RPMI7951 (cell line): ENCODE measurements at places on chromosomes 11 and 22. TPM values are rescaled to one million over a fixed set of nuclear protein-coding genes. Genes with fewer than 3 reads are reported as not detected.

GRCh38 chr11:32348502-32348901 is 86.8 kb downstream of the WT1 start:
- no peak for DNase-seq

GRCh38 chr11:34564807-34565241 is 51.2 kb upstream of the ELF5 start:
- DNase-seq: no peak

- no peak for DNase-seq
These were observed 206.2 kb downstream of the MAML2 start for GRCh38 chr11:96136613-96137298.

Gene POLD3
- total RNA-seq: 22.2 and 28.7 TPM in 2 replicates

- peak; percentile 90 for DNase-seq
These were observed 216.3 kb upstream of the TBCEL start for GRCh38 chr11:120807414-120808150.

Gene PHF21B
- not detected in 2 replicates for total RNA-seq

DNA sequence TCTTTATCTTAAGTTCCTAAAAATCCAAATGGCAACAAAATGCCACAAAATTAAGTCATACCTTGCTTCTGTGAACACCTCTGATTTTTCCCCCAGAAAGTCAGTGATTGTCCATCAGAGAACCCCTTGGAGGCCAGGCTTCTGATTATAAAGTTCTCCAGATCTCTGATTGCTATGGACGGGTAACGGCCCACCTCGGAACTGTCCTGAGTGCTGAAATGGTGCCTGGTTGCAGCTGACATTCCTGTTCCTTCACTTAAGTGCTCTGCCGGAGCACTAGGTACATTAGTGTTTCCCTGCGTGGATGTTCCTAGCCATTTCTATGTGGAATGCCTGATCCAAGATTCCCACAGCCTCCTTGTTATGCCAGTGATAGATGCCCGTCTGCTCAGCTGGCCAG is 85.0 kb downstream of the CHST1 start:
- DNase-seq: peak; percentile 30

Gene INSC
- 0.20 TPM in 1 of 2 replicates, not detected in the other for total RNA-seq

DNA sequence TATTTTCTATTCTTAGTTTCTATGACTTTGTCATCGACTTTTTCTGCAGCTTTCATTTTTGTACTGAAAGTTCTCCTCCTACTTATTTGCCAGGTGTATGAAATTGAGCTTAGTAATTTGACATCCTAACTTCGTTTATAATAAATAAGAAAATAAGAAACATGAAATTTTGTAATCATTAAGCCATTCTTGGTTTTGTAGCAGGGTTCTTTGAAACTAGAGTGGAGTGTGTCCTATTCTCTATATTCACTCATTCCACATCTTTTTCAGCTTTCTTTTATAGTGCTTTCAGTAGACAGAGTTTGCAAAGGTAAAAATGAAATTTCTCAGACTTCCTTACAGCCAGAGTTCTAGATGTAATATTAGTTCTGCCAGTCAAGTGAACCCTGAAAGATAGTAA is 47.8 kb downstream of the FANCF start:
- no peak for DNase-seq

- no peak for DNase-seq
These were observed 30.1 kb upstream of the XBP1 start for GRCh38 chr22:28830441-28830840.

Gene ANO5
- not detected in 2 replicates for total RNA-seq

DNA sequence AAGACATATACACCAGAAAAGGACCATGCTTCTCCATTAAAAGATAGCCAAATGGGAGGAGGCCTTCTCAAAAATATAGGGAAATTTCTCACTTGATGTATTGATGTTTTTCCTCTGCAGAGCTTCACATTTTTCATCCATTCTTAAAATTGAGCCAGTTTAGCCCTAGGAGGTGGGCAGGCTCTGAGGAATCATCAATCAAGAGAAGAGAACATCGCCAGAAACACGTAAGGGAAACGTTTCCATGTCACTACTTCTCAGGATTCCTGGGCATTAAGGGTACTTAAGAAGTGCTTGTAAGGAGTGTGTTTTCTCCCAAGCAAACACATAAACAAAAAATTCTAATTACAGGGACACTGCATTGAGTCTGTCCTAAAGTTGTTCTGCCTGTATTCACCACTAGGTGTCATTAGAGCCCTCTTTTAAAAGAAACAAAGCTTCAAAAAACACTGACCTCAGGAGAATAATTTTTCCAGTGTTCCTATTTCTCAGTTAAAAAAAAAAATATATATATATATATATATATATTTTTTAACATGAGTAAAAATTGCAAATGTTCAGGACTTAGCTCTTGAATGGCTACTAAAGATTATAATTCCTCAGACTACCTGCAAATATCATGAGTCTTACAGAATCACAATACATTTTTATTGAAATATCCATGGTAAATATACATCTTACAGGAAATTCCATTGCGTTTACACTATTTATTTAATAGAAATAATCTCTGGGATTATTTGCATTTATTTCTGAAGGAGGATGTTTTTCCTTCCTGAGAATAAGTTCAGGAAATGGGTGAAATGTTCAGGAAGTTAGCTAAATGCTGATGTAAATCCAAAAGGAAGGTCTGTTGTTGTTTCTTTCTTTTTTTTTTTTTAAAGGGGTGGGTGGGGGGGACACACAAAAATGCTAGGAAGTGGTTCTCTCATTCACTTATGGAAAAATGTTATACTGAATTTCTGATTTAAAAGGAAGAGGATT is 16.0 kb downstream of the FZD4 start:
- DNase-seq: peak; percentile 63

DNA sequence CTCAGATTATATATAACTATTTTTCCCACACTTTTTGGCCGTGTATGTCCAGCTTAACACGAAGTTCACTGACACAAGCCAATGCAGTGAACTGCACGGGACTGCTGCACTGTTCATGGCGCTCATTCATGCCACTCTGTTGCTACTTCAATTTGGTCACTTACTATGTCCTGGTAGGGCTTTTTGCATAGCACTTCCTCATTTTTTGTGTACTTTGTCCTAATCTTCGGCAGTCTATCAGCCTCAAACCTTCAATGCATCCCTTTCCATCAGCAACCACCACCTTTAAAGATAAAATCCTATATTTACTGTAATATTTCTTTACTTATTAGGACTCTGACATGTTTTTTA is 18.7 kb upstream of the ARHGAP32 start:
- DNase-seq: no peak

- no peak for DNase-seq
These were observed 5.7 kb downstream of the AMOTL1 start for GRCh38 chr11:94773842-94774241.

DNA sequence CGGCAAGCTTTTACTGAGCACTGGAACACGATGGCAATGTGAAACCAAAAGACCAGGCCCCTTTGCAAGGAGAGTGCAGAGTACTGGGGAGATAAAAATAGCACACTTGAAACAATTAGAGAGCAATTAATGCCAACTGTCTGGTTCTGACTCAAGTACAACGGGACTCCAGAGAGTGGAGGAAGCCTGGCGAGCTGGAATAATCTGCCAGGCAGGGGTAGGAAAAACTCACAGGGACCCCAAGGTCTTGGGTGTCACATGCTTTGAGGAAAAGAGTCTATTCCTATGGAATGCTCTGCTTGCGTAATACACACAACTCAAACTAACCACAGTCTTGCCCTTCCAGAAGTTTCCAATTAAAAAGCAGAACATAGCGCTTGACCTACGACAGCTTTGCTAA is 113.0 kb upstream of the CLMP start:
- peak; percentile 95 for DNase-seq

DNA sequence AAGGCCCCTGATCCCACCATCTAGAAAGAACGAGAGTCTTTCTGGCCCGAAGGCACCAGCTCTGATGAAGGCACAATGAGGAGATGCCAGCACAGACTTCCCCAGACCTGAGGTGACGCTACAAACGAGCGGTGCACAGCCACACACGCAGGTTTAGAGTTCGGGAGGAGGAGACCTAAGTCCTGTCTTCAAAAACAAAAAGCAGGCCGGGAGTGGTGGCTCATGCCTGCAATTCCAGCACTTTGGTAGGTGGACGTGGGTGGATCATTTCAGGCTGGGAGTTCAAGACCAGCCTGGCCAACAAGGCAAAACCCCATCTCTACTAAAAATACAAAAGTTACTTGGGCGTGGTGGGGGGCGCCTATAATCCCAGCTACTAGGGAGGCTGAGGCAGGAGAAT is 9.5 kb downstream of the LTO1 start:
- DNase-seq: no peak

GRCh38 chr11:67644042-67644441 is 4.5 kb upstream of the TBX10 start:
- DNase-seq: peak; percentile 19

Gene POU2AF2
- not detected in 2 replicates for total RNA-seq

GRCh38 chr22:27597703-27598444 is 203.7 kb downstream of the MN1 start:
- DNase-seq: peak; percentile 51

- DNase-seq: no peak
These were observed 6.1 kb downstream of the MPZL3 start for GRCh38 chr11:118245936-118246562.

Gene OR10D3
- not detected in 2 replicates for total RNA-seq

Gene DBX1
- total RNA-seq: not detected in 2 replicates

Gene MB
- total RNA-seq: 1.3 and 2.3 TPM in 2 replicates

GRCh38 chr11:117986981-117987574 is 884 bp downstream of the IL10RA start:
- DNase-seq: no peak

DNA sequence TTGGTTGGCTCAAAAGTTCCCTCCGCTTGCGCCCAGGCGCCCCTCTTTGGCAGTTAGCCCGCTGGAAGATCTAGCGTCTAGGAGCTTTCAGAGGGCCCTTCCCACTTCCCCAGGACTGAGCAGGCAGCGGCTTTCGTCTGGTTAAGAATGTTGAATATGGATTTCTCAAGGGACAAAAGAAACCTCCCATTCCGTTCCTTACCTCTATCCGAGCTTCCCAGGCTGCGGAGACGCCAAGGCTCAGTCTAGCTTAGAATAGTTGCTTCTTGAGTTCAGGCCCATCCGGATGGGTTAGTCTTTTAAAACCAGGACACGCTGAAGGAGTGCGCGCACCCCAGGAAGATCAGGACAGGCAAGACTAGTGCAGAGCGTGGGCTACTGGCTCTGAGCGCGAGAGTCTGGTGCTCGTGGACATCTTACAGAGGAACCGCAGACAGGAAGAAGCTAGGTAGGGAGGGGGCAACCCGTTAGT is 1.6 kb downstream of the NELL1 start:
- DNase-seq: no peak

GRCh38 chr11:35040221-35040942 is 98.6 kb upstream of the CD44 start:
- peak; percentile 94 for DNase-seq

GRCh38 chr11:62757846-62758788 is 3.3 kb upstream of the POLR2G start:
- no peak for DNase-seq

DNA sequence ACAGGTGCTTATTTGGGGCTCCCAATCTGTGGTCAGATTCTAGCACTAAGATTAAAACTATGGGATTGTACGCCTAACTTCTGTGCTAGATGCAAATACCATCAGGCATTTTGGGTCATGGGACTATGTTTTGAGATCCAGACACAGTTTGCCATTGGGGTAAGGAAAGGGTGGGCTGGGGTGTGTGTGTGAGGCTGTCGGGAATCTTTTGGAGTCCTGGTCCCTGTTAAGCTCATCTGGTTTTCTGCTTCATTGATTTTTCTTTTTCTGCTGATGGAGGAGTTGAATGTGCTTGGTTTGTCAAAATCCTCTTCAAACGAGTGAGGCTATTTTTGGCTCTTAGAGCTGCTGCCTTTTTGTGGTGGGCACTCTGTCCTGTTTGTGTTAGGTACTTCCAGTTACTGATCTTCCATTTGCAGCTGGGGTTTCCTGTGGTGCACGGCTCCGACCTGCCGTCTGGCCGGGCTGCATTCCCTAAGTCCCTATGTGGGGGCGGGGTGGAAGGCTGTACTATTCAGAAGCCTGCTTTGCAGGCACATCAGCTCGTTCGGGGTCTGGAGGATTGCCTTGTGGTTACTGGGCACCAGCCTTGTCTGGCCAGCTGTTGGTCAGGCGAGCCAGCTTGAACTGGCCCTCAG is 2.9 kb downstream of the BCR start:
- DNase-seq: peak; percentile 63

Gene BTG4
- 0.78 TPM in 1 of 2 replicates, not detected in the other for total RNA-seq

GRCh38 chr11:64314805-64315561 is 2.4 kb downstream of the TRMT112 start:
- no peak for DNase-seq

DNA sequence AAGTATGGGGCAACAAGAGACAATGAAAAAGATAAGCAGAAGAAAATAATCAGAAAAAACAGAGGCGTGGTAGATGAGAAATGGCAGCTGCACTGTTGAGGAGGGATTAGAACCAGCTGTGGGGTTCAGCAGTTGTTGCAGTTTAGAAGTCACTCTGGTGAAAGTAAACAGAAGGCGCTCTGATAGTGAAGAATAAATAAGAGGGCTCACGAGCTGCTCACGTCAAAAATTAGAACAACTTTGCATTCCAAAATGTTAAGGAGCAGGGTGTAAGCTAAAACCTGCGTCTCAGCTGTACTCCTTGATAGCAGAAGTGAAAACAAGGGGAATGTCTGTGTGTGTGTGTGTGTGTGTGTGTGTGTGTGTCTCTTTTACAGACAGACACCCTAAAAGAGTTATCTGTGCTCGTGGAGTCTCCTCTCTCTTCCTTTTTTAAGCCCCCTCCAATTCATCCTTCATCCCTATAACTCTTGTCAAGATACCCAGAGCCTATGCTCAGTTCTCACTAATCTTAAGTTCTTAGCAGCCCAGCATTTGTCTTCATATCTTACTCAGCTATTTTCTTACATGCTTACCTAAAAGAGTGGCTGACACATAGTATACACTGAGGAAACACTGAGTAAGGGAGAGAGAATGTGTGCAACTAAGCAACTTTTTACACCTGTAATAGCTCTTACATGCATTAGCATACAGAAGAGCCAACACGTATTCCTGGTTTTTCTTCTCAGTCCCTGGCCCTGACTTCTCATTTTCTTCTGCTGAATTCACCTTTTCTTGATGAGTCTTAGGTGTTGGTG is 8.9 kb downstream of the TTC17 start:
- no peak for DNase-seq

Gene PANX3
- not detected in 2 replicates for total RNA-seq

Gene TBCEL
- 10.6 and 11.3 TPM in 2 replicates for total RNA-seq

DNA sequence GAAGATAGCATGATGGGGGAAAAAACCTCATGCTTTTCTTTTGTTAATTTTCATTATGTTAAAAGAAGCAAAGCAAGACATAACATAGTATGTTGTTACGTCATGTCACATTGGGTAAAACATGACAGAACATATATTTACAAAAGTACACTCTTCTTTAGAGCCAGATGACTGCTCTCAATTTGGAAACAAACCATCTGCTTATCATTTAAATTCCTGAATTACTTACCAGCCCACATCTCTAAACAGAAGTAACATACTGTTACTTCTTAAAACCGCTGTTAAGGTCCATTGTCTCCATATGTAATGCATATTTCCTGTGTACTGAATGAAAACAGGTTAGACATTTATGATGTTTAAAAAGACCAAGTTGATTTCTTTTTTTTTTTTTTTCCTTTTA is 100.0 kb downstream of the TMEM135 start:
- DNase-seq: peak; percentile 18
